ENCODE measurements at places on chromosomes 2 and 18.

- no peak for DNase-seq
Observed at GRCh38 chr2:47007223-47007825, 91.7 kb upstream of the MCFD2 start.

GRCh38 chr2:218819093-218819492 is 12.5 kb downstream of the PRKAG3 start:
- DNase-seq = no peak

- DNase-seq = no peak
Observed at GRCh38 chr2:84886791-84887190, 5.9 kb upstream of the TRABD2A start.

GRCh38 chr2:217616936-217617335 is 385.9 kb downstream of the TNS1 start:
- peak; percentile 35 for DNase-seq

DNA sequence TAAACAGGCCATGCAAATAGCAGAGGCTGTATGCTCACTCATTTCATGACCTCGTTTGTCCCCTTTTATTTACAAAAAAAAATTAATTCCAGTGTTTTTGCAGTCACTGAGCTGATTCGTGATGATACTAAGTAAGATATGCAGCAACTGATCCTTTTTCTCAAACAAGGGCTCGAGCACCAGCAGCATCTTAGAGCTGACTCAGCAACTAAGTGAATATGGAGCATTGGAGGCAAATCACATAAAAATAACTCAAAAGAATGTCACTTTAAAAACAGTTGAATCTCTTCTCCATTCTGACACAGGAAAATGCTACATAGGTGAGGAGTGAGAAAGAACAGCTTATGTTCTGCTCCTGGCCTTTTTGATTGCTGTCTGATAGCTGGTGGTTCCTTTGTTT is 152.8 kb downstream of the ABCA12 start:
- no peak for DNase-seq

GRCh38 chr2:201952187-201952586 is 81.5 kb upstream of the FZD7 start:
- no peak for DNase-seq

- DNase-seq = peak; percentile 30
Observed at GRCh38 chr2:75157435-75157834, 41.9 kb downstream of the TACR1 start.

- DNase-seq = no peak
Observed at GRCh38 chr2:241350878-241351639, 5.0 kb upstream of the FARP2 start.

GRCh38 chr2:11373096-11373495 is 28.7 kb upstream of the ROCK2 start:
- no peak for DNase-seq

- no peak for DNase-seq
Observed at GRCh38 chr18:490624-491023, 9.9 kb downstream of the COLEC12 start.

- DNase-seq = no peak
Observed at GRCh38 chr2:8064603-8065002, 617.3 kb upstream of the ID2 start.

- no peak for DNase-seq
Observed at GRCh38 chr2:175577368-175577970, 396.0 kb upstream of the ATP5MC3 start.

- no peak for DNase-seq
Observed at GRCh38 chr18:64807560-64807959, 658.7 kb upstream of the LINC00305 start.

- no peak for DNase-seq
Observed at GRCh38 chr18:36974686-36975085, 145.8 kb downstream of the KIAA1328 start.

GRCh38 chr2:171365232-171365631 is 68.6 kb downstream of the METTL8 start:
- DNase-seq = no peak

- DNase-seq = no peak
Observed at GRCh38 chr2:217776631-217777030, 226.2 kb downstream of the TNS1 start.
